ENCODE measurements at places on chromosomes 7 and 10.

GRCh38 chr7:36192053-36192824 is 39.2 kb downstream of the EEPD1 start:
- no peak for DNase-seq

DNA sequence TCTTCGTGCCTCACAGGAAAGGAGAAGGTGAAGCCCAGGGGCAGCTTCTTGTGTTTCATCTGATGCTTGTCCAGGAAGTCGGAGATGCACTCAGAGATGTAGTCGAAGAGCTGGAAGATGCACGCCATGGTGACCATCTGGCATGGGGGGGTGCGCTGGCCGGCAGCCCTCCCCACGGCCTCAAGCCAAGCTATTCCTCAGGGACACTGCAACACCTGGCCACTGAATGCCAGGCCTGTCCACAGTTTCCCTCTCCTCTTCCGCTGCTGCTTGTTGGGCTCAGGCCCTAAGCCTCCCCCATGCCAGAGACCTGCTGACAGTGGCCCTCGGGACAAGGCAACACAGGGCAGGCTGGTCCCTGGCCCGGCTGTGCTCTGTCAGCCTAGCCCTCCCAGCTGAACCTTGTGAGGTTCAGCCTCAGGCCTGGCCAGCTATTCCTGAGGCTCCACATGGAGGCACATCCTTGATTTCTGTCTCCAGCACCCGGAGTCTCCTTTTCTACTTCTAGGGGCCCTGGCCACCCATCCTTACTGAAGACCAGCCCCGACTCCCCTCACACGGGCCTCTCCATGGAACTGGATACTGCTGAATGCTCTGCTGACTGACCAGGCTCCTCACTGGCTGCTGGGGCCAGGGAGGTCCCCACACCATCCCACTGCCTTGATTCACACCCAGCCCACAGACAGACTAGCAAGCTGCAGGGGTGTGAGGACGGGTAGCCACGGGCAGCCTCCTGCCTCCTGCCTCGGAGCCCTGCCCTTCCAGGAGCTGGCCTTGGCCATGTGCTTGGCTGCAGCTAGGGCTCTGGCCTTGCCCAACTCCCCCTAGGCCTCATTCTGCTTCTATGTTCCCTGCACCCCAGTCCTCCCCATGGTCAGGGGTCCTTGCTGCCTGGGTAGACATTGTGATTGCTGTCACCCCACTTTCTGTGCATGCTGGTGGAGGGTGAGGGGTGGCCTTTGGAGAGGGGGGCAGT is 10.1 kb upstream of the MYL7 start:
- no peak for DNase-seq

GRCh38 chr7:145088111-145088745 is 252.4 kb upstream of the TPK1 start:
- no peak for DNase-seq

GRCh38 chr10:95263864-95264226 is 27.0 kb downstream of the PDLIM1 start:
- DNase-seq: no peak

DNA sequence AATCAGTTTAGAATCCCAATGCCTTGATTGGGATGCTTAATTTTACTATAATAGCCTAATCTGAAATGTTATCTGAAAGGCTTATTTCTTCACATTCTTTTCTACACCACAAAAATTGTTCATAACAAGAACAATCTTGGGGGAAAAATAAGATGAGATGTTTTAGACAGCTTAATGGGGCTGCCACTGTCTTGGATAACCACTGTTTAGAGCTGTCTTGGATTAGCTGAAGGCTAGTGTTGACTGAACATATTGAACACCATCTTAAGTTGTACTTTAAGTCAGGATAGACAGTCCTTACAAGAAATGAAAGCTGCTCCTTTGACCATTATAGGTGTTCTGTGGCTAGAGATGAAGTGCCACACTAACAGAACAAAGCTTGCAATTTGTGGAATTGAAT is 501.3 kb downstream of the GFRA1 start:
- no peak for DNase-seq

- DNase-seq: no peak
Observed at GRCh38 chr10:72694476-72695369, 2.8 kb downstream of the MCU start.

DNA sequence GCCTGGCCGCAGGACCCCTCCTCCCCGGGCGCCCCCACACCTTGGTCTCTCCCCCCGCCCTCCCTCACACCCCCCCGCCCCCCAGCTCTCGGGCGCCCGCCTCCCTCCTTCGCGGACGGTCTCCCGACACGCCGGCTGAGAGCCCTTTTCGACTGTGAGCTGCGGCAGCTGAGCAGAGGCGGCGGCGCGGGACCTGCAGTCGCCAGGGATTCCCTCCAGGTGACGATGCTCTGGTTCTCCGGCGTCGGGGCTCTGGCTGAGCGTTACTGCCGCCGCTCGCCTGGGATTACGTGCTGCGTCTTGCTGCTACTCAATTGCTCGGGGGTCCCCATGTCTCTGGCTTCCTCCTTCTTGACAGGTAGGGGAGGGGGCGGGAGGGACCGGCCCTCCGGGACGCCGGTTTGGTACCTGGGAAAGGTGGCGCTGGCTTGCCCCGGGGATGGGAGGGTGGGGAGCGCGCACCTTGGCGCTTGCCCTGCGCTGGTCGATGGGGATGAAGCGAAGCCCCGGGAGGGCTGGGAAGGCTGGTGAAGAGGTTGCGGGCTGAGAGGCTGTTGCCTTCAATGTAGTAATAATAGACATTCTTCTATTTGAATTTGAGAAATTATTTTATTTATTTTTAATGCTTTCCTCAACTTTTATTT is at the start of gene BMPER:
Gene BMPER, plus strand, starts transcription at position 151 of the 644 bp plus-strand sequence. Its CDS starts 75 bp downstream, at position 226.
- DNase-seq: peak; percentile 76

- DNase-seq: no peak
Observed at GRCh38 chr10:111836571-111836970, 347.0 kb downstream of the GPAM start.

GRCh38 chr10:72626444-72626754 is 520 bp upstream of the MICU1 start:
- DNase-seq: no peak

GRCh38 chr7:7933915-7934526 is 34.6 kb upstream of the GLCCI1 start:
- DNase-seq: no peak

- DNase-seq: no peak
Observed at GRCh38 chr7:84042110-84042539, 152.5 kb downstream of the SEMA3A start.

- DNase-seq: no peak
Observed at GRCh38 chr10:76946270-76946669, 691.3 kb downstream of the KCNMA1 start.

All from NCI-H1092 treated with DMSO at 0.1 percent for 48 hours (cell line).